Choroid plexus epithelial cell (primary cell): ENCODE measurements at places on chromosomes 16 and 17.

DNA sequence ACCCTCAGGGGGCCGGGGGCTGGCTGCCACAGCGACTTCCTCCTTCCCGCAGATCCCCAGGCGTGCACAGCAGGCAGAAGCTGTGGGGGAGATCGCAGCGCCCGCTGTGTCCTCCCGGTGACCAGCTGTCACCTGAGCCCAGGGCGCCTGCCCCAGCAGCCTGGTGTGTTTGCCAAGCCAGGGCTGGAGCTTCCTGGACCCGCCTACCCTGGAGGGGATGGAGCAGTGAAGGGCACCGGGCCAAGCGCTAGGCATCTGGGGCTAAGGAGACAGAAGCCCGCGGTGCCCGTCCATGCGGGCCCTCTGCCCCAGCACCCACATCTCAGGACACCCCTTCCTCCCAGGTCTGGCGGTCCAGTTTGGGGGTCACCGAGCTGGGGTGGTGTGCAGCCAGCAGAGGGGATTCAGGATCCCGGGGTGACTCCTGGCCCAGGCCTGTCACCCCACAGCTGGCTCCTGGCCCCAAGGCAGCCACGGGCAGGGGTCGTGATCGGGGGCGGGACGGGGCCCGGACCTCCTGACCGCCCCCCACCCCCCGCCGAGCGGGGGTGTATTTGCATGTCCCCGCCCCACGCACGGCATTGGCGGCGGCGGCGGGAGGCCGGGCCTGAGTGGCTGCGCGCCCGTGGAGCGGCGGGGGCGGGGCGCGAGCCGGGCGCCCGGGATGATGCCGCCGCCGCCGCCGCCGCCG lies at the start of gene RAB26:
RAB26 (plus strand) TSS at position 645 of the 691 bp plus-strand sequence. CDS start 159 bp downstream, outside the sequence.
- DNase-seq: peak; percentile 47

DNA sequence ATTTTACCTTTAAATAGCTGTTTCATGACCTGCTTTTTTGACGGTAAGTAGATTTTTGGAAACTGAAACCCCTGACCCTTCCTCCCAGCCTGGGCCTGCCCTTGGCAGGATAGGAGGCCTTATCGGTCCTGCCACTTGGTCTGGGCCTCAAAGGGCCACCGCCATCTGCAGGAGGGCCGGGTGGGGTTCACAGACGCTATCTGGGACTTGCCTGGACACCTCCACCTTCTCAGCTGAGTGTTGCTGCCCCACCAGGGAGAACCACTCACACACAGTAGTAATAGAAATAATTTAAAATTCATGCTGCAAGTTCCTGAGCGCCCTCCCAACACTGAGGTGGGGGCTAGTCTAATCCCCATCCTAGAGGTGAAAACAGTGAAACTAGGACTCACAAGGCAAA lies 4.6 kb upstream of the NPRL3 start:
- no peak for DNase-seq

DNA sequence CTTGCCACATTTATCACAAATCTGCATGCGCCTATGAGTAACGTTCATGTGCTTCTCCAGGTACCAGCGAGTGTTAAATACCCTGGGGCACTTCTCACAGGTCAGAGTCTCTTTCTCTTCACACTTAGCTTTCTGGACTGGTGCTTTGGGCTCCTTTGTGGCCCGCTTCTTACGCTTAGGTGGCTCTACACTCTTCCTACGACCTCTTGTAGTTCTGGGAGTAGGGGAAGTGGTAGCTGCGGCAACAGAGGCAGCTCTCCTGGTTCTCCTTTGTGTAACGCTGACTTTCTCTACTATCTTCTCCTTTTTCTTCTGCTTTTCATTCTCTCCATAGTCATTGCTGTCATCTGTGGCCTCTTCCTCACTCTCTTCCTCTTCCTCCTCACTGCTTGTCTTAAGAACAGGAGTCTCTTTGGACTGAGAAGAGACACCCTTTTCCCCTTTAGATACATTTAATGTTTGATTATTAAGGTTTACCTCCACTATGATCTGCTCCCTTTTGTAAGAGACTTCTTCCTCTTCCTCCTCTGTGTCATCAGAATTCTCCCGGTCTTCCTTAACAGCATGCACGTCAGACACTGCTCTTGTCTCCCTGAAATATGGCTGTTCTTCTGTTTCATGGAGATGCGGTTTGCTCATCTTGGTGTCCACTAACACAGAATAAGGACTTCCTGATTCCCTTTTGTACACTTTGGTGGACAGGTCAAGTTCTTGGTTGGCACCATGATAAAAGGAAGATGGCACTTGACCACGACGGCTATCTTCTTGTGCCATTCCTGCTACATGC lies 45.0 kb downstream of the ZNF652 start:
- no peak for DNase-seq

DNA sequence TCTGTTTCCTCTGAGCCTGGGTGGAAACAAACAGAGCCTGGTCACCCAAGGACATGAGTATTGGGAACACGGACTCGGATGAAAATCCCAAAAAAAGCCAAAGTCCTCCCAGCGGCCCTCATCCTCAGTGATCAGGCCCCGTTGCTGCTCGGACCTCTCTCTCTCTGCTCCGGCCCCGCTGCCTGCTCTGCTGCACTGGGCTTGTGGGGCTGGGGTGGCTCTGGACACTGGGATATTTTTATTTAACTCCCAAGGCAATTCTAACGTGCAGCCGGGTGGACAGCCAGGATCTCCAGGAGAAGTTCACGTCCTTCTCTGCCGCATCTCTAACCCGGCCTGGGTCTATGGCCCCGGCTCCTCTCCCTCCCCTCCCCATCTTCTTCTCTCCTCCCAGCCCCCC lies 280.9 kb upstream of the TNRC6C start:
- no peak for DNase-seq

GRCh38 chr17:36049643-36050042 lies 14.4 kb upstream of the CCL18 start:
- no peak for DNase-seq

DNA sequence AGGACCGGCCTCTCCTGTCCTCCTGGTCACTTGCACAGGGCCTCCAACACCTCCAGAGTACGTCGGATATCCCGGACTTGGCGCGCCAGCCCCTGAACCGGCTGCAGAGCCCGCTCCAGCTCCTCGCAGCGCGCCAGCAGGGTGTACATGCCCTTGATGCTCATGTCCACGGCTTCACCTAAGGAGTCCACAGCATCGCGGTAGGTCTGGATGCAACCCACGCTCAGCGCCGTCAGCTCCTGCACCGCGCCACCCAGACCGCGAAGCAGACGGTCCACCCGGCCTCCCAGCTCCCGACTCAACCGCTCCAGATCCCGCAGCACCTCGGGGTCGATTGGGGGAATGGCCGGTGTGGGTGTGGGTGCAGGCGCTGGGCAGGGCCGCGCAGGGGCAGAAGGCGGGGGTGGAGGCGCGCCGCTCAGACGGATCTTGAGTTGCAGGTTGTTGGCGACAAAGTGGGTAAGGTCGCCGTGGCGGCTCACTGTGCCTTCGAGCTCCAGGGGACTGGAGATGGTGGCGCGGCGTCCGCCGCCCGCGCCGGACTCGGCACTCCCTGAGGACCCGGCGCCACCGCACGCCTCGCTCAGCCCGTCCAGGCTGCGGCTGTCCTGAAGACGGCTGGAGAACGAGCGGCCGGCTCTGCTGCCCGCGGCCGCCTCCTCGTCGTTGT lies 804 bp downstream of the BORCS6 start:
- DNase-seq: peak; percentile 42

- peak; percentile 54 for DNase-seq
Measured at GRCh38 chr16:49932946-49933345, 77.0 kb upstream of the ZNF423 start.
